IPS-NIHi11 (cell line): ENCODE measurements at places on chromosomes 3 and 15.

DNA sequence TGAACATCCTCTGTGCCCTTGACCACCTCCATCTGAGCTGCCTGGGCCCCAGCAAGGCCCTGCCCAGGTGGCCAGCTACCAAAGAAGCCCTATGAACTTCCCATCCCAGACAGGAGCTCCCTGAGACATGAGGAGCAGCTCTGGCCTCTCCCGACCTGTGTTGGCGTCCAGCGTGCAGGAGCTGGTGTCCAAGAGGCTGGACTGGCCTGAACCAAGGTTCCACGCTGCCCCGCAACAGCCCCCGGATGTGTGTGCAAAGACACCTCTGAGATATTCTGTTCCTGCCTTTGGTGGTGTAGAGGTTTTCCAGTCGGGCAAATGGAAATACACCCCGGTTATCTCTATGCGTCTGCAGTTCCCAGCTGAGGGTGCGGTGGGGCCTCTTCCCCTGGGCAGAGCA lies 42.1 kb downstream of the WNT7A start:
- DNase-seq: no peak

DNA sequence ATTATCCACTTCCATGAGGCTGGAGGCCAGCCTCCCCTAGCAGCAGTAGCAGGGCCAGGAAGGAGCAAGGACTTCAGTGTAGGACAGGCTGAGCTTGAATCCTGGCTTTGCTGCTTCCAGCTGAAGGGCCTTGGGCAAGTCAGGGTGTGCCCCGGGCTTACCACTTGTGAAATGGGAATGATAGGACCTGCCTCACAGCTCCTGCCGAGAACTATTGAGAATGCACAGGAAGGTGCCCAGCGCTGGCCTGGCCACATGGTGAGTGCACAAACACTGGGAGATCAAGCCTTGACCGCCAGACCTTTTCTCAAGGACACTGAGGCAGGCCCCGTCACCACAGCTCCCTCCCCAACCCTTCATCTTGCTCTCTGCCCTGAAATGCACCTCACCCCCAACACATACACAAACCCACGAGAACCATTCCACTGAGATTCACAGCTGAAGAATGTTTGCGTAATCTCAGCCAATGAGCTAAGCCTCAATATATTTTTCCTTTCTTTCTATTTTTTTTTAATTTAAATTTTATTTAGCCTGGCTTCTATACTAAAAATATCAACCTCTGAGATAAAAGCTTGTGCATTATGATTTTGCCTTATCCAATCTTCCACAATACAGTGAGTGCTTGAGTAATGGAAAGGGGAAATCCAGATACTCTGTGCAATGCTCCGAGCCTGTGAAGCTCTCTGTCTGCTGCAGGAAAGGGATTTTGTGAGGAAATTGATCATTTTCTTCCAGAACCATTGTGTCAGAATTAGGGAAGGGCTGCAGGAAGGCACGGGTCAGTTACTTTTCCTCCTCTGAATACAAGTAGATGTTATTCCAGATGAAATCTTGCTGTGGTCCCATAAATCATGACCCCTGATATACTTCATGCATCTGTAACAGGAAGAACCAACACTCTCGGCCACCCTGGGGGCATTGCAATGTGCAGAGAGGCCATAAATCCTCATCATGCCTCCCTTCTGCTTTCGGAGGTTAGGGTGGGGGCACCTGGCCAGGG lies 193.9 kb downstream of the TLE3 start:
- no peak for DNase-seq

- no peak for DNase-seq
Observed at GRCh38 chr3:171760477-171760876, 49.8 kb downstream of the PLD1 start.

GRCh38 chr3:53069422-53070068 lies 23.7 kb upstream of the SFMBT1 start:
- DNase-seq: no peak

GRCh38 chr3:30567139-30567753 lies 39.2 kb upstream of the TGFBR2 start:
- no peak for DNase-seq

DNA sequence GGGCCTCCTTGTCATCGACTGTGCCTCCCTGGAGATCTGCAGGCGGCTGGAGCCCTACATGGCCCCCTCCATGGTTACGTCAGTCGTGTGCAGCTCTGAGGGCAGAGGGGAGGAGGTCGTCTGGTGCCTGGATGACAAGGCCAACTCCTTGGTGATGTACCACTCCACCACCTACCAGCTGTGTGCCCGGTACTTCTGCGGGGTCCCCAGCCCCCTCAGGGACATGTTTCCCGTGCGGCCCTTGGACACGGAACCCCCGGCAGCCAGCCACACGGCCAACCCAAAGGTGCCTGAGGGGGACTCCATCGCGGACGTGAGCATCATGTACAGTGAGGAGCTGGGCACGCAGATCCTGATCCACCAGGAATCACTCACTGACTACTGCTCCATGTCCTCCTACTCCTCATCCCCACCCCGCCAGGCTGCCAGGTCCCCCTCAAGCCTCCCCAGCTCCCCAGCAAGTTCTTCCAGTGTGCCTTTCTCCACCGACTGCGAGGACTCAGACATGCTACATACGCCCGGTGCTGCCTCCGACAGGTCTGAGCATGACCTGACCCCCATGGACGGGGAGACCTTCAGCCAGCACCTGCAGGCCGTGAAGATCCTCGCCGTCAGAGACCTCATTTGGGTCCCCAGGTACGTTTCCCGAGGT lies 146.5 kb downstream of the LRRK1 start:
- no peak for DNase-seq

DNA sequence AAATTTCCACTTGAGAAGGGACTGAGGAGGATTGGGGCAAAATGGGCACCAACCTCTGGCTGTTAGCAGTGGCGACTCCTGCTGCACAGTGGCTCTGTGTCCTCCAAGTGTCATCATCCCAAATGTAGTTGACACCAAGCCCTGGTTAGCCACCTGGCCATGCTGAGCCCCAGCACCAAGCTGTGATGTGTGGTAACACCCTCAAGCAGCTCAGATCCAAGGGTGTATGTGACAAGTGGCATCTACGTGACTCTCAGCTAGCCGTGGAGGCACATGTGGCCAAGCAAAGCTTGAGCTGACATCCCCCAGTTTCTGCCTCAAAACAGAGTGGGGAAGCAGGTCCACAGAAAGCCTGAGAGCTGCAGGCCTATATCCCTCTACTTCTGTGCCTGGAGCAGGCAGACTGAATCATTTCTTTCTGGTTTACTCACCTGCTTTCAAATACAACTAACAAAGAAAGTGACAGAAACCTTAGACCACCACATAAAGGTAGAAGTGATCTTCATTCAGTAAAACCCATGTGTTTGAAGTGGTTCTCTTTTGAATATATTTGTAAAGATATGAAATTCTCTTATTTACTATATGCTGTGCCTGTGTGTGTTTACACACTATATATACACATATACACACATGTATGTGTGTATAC lies 40.0 kb downstream of the FOXP1 start:
- no peak for DNase-seq
